NCI-H524 (cell line): ENCODE measurements at places on chromosomes 6 and 20.

DNA sequence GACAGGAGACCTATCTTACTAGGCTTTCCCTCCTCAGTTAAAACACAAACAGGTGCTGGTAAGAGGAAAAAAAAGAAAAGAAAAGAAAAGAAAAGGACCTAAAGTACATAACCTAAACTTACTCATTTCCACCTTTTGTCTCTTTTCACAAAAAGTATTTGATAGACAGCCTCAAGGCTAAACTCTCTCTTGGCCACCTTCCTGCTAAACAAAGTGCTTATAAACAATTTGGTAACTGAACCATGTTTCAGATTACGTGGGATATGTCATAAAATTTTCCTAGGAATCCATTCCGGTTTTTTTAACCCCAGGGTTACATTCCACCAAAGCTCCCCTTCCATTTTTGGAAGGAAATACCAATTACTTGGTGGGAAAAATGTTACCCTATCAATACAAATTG, 109.0 kb downstream of the PRND start:
- DNase-seq, result no peak

GRCh38 chr6:30214657-30214982, 1.4 kb upstream of the TRIM26 start:
- DNase-seq, result no peak

DNA sequence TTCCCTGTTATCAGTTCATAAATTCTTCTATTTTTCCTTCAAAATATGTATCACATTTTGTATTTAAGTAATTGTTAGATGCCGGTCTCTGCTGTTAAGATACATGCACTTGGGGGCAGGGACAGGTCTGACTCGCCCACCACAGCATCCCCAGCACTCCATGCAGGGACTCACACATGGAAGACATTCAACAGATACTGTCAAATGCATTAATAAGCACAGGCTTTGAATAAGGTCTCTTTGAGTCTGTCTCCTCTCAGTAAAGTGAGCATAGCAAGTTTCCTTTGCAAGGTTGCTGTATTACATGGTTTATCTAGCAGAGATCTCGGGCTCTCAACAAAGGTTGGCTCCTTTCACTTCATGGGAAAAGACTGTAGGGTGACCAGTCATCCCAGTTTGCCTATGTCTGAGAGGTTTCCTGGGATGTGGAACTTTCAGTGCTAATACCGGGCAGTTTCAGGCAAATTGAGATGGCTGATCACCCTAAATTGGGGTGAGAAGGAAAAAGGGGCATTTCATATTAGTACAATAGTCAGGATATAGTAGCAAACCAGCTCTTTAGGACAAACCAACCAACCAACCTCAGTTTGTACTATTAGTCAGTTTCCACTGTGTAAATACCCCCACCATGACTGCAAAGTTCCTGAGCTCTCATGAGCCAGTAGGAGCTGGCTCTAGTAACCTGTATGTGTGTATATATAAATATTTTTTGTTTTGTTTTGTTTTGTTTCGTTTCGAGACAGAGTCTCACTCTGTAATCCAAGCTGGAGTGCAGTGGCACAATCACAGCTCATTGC, 15.0 kb downstream of the JPH2 start:
- no peak for DNase-seq

- DNase-seq, result no peak
Observed at GRCh38 chr20:50283922-50284810, 93.5 kb downstream of the CEBPB start.

GRCh38 chr6:20954315-20954714, 420.1 kb downstream of the CDKAL1 start:
- no peak for DNase-seq

- DNase-seq, result no peak
Observed at GRCh38 chr6:53134601-53135235, 13.9 kb downstream of the GCM1 start.

DNA sequence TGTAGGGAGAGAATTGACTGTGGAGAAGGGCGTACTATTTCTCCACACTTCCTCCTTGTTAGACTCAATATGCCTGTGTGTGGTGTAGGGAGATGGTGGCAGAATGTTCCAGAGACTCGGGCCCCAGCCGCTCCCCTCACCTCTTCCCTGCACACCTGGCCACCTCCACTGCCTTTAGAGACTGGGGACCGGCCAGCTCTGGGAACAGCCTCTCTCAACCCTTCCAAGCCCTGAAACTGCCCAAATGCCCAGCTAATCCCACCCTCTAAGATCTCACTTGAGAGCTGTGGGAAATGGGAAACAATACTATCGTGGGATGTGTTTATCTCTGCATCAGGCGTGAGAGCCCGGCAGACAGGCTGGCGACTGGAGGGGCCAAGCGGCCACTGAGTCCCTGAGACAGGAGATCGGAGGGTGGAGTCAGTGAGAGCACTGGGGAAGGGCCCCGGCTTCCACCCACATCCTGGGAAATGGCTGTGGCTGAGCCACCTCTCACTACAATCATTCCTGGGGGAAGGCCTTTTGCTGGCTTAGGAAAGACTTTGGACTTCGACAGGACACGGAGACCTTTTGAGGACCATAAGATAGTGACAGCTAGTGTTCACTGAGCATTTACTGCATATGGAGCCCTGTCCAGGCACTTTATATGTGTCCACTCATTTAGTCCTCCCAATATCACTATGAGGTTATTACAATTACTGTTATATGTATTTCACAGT, 31.0 kb upstream of the MRPS18A start:
- no peak for DNase-seq

DNA sequence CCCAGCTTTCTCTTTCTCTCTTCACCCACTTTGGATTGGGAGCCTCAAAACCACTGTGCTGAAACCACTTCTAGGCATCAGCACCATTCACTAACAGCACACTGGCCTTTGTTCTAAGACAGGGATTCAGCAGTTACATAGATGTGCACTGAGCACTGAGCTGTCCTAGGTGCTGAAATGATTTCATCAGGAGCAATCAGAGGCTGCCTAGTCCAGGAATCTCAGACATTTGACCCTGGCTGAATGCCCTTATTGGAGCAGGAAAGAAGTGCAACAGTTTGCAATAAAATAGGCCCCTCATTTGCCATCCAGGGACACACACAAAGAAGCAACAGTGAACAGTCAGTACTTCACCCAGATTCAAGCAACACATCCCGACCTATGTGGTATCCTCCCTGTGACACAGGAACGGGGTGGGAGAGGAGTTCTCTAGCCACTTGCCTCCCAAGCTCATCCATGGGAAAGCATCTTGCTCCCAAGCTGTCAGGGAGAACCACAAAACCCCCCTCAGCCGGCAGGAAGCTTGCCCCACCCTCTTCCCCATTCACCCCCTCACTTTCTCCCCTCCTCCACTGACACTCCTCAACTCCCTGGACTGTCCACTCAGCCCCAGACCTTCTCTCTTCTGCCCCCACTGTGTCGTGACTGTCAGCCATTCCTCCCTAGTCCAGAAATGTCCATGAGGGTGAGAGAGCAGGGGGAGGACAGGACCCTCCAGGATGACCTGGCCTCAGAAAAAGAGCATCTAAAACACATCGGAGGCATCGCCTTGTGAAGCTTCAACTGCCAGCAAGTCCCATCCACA, 304.4 kb downstream of the PREX1 start:
- DNase-seq, result no peak

- no peak for DNase-seq
Observed at GRCh38 chr6:121925534-121926255, 473.8 kb upstream of the HSF2 start.

- DNase-seq, result no peak
Observed at GRCh38 chr6:322940-323729, 30.8 kb downstream of the DUSP22 start.

- no peak for DNase-seq
Observed at GRCh38 chr6:100153636-100154275, 159.7 kb upstream of the MCHR2 start.

- DNase-seq, result no peak
Observed at GRCh38 chr6:102981490-102982015, 1588.0 kb downstream of the GRIK2 start.

GRCh38 chr6:16337295-16337975, 99.0 kb downstream of the GMPR start:
- peak; percentile 3 for DNase-seq

GRCh38 chr6:44399991-44400390, 12.5 kb downstream of the CDC5L start:
- DNase-seq, result no peak

- DNase-seq, result peak; percentile 52
Observed at GRCh38 chr6:153231048-153231646, 100.1 kb upstream of the RGS17 start.

DNA sequence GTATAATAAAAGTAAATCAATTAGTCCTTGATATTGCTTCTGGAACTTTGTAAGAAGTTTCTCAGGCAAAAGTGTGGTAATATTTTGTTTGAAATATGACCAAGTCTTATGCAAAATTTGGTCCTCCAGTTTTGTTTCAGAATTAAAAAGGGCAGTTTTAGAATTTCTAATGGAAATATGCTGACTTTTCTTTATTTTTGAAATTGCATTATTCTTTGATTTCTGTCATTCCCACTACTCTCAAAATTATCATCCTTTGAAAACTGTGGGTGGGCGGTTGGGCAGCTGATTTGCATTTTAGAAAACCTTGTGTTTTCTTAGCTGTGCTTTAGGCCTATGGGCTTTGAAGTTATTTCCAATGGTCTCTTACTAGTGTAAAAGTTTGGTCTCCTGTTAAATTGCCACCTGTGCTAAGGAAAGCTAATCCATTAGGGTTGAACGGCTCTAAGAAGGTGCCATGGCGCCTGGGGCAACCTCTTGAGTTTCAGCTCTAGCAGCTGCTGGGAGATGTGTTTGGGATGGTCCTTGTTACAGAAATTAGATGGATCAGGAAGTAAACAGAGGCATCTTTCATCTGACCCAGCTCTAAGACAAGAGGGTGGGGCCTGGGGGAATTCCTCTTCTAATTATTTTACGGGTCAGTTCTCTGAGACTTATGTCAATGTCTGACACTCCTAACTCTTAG, 880.8 kb upstream of the SLC35B3 start:
- peak; percentile 19 for DNase-seq

DNA sequence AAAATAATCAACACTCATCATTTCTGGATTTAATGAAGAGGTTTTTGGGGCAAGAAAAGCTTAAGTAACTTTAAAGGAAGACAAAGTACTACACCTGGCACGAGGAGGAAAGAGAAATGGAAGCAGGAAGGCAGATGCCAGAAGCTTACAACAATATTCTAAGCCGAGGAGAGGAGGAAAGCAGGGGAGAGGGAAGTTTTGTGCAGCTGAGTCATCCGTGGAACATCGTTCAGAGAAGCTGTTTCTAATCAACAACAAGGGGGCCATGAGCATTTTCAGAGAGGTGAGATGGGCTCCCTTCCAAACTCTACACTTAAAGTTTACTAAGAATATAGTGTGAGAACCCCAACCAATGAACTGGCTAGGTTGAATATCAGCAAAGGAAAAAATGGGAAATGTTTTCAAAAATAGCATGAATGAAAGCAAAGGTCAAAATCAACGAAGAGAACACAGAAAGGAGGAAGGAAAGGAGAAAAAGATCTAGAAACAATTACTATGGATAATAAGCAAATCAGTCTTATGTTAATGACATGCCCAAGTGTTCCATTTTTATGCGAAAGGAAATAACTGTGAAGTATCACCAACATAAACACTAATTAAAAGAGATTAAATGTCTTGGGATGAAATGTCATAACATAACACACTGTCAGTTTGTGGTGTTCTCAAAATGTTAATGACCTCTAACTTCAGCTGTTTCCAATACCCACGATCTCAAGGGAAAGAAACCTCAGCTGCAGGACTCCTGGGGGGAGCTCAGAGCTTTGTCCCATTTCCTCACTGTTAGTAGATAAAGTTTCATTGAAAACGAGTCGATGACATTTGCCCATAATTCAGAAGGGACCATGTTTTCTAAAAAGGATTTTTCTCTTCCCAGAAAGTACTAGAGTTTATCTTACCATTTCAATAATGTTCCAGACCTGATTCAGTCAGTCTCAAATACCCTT, 203.4 kb upstream of the STXBP5 start:
- no peak for DNase-seq

DNA sequence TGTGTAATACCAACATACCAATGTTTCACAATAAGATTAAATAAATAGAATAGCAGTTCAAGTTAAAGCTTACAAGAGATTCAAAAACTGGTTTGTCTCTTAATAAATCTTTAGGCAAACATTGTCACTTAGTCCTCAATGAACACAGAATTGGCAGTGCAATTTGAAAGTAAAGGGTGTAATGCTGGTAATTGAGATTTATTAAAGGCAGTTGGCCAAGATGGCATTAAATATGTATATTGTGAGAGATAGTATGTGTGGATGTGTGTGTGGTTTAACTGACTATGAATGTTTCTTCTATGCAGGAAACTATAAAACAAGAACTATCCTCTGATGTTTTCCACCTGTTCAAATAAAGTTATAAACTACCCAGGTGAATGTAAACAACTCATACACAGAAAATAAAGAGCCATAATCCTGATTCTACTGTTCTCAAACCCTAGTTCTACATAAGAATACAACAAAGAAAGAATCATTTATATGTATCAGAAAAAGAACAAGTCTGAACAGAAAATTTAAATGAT, 267.9 kb upstream of the PTCHD4 start:
- no peak for DNase-seq

DNA sequence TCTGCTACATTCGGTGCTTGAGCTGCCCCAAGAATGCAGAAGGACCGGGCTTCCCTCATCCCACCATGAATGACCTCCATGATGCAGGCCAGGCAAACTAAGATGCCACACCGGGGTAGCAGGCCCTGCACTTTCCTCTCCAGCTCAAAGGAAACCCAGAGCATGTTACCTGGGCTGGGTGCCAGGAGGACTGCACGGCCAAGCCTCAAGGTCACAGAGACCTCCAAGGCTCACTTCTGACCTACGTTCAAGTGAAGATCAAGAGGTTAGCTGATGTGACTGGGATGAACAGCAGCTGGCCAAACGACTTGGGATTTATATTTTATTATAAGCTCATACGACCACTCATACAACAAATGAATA, 501.8 kb downstream of the CD83 start:
- no peak for DNase-seq

- no peak for DNase-seq
Observed at GRCh38 chr20:62892348-62893304, 31.0 kb upstream of the TCFL5 start.

DNA sequence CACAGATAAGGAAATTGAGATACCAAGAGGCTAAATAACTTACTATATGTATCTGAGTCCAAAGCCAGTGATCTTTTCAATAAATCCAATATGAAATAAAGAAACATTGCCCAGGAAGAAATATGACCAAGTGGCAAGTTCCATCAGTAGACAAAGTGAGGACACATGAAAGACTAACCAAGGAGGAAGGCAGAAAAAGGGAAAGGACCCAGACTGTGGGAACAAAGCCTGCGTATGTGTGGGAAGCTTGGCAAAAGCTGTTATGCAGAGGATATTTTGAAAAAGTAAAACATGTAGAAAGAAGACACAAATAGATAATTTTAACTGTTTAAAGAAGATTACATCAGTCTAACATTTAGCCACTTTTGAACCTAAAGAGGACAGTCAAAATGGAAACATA, 264.4 kb upstream of the PRDM1 start:
- no peak for DNase-seq
